ENCODE measurements at places on chromosomes 7 and 10.
A peak's percentile ranks its signal among the peaks of the same experiment; 100 is the strongest.

DNA sequence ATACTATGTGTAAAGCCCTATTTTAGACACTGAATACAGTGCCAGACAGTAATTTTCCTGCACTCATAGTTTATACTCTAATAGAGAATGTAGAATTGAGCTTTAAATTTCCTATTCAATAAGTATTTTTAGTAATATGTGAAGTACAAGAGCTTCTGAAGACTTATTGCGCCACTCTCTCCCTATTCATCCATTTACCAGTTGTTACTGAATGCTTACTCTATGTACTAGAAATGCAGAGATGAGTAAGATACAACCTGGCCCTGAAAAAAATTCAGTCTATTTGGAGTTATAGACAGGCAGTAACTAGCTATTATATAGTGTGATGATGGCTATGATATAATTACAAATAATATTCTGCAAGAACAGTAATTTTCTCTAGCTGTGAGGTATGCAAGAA is 98.8 kb downstream of the ADK start:
- no peak for DNase-seq

- no peak for DNase-seq
Observed at GRCh38 chr7:139669106-139670061, 108.4 kb downstream of the HIPK2 start.

- no peak for DNase-seq
Observed at GRCh38 chr10:69703766-69704630, 74.0 kb downstream of the FAM241B start.

DNA sequence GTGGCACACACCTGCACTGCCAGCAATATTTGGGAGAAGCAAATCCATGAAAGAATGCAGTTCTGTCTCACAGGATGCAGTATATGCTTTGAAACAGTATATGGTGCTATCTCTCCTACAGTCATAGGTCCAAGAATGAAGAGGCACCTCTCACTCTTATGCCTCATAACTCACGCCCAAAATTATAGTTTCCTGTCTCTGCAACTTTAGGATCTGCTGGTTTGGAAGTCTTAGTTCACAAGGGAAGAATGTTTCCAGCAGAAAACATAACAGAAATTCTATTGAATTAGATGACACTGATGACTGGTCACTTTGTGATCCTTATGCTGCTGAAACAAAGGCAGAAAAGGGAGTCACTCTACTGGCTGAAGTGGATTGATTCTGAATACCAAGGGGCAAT is 5.7 kb downstream of the C10orf67 start:
- DNase-seq: no peak

DNA sequence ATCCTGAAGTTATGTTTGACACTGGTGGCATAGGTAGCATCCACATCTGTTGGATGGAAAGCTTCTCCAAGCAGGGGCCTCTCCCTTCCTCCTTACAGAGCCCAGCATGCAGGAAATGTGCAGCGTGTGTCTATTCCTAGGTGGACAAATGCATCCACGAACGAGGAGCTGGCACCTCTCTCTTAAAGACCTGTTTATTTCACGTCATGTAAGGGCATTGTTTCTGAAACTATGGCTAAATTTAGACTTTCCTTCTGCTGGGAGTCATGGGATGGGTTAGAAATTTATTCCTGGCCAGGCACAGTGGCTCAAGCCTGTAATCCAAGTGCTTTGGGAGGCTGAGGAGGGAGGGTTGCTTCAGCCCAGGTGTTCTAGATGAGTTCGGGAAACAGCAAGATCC is 208.4 kb upstream of the SVIL start:
- DNase-seq: no peak

- no peak for DNase-seq
Observed at GRCh38 chr10:124058346-124059003, 34.9 kb downstream of the CHST15 start.

DNA sequence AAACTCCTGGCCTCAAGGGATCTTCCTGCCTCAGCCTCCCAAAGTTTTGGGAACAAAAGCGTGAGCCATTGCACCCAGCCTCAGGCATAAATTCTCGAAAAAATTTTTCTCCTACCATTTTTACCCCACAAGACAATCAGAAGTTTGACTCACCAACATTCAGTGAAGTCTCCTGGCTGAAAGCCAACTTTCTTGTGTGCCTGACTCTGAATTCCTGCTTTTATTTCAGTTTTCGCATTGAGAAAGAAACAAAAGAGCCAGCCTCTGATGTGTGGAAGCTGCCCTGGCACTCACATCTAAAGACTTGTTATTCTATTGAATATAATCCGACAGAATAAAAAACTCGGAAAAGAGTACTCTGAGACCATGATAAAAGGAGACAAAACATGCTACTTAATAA is 402.9 kb downstream of the MAGI2 start:
- DNase-seq: no peak

GRCh38 chr10:121823993-121824463 is 103.8 kb downstream of the ATE1 start:
- no peak for DNase-seq

DNA sequence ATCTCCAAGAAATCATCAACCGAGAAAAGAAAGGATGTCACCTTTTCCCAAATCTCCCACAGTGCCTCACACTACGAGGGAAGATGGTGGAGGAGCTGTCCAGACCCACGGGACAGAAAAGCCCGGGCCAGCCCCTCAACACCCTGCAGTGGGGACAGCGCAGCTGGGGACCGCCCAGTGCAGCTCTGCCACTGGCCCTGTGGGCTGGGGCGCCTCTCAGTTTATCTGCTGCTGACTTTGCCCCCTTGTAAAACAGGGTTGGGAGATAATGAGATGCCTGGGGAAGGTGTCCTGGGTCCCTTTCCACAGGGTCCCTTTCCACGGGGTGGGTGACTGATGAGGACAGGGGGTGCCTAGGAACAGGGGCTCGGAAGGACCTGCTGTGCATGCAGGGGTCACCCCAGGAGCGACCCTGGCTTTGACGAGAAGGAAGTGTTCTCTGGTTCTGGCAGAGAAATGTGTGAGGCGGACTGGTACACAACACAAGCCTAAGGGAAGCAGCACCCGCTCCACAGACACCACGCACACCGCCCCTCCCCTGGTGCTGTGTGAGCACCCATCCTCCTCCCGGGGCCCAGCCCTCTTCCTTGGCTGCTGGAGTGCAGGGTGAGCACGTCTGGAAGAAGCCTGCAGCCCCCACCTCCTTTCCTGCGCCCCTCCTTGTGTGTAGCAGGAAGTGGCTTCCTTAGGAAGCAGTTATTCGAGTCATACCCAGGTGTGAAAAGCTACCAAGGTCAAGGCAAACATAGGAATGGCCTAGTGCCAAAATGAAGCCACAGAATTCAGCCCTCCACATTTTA is 339.9 kb downstream of the DNAJB6 start:
- DNase-seq: no peak

- no peak for DNase-seq
Observed at GRCh38 chr10:117790179-117790578, 247.6 kb downstream of the EMX2 start.

DNA sequence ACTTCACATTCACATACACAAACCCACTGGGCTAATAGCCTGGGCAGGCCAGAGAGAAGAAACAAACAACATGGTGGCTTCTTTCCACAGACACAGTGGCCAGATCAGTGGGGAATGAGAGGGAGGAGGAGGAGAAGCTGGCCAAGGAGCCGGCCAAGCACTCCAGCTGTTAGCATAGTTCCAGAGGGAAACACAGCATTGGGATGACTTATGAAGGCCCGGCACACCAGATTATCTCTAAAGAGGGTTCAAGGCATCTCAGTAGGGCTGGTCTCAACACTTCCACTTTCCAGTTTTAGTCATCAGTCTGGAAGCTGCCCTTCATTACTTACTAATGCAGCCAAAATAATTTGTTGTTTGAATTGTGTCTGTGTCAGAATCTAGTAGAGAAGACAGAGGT is 42.1 kb upstream of the GPR26 start:
- no peak for DNase-seq

- no peak for DNase-seq
Observed at GRCh38 chr7:16647435-16647960, 1.5 kb downstream of the BZW2 start.

- peak; percentile 5 for DNase-seq
Observed at GRCh38 chr10:12588091-12588860, 238.9 kb downstream of the CAMK1D start.

- no peak for DNase-seq
Observed at GRCh38 chr10:103429647-103430046, 22.5 kb downstream of the CALHM2 start.

DNA sequence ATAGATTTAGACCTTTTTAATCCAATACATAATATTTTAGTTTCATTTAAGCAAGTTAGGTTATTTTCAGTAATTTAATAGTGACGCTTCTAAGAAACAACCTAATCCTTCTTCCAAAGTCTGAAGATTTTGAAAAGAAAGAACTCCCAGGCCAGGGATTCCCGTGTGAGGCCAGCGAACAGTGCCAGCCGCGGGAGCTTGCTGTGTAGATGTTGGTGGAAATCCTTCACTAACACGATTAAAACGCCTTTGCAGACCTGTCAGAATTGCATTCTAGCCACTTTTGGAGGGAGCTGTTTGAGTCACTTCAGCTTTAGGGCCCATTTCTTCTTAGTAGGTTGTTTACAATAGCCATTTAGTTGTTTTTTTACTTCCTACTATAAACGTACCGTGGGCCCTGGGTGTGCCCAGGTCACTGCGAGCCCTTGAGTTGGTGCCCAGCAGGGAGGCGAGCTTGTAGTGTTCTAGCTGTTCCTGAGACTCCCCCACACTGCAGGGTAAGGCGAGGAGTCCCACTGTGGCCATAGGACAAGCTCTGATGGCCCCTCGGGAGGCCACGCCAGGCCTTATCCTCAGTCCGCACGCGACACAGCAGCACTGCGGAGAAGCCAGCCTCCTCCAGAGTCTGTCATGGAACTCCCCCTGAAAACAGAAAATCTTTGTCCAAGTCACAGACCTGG is 32.3 kb downstream of the PPP2R2D start:
- DNase-seq: no peak

DNA sequence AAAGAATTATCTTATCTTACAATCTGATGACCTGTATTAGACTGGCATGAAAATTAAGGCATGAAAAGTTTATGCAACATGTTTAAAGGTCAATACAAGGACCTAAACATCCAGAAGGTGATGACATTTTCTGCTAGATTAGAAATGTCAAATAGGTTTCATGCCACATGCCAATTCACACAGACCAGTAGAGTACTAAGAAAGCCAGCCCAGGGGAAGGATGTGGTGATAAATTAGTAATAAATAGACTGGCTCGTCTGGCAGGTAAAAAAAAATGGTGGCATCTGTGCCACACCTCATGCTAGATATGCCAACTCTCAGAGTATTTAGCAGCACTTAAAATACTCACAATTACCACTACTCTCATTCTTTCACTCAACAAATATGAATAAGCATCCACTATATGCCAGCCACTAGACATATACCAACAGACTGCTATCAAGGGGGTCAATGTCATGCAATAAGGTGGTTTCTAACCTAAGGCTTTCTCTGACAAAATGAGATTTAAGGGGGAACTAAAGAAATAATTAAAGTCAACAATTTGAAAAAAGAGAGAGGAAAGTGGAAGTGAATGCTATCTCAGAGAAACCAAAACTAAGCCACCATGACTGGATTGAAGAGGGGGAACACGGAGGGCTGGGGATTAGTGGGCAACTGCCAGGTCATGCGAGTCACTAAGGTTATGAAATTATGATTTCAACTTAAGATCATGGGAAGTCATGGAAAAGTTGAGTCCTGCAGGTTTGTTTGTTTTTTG is 83.5 kb downstream of the SGMS1 start:
- no peak for DNase-seq

- no peak for DNase-seq
Observed at GRCh38 chr10:98295401-98295811, 27.4 kb upstream of the LOXL4 start.

DNA sequence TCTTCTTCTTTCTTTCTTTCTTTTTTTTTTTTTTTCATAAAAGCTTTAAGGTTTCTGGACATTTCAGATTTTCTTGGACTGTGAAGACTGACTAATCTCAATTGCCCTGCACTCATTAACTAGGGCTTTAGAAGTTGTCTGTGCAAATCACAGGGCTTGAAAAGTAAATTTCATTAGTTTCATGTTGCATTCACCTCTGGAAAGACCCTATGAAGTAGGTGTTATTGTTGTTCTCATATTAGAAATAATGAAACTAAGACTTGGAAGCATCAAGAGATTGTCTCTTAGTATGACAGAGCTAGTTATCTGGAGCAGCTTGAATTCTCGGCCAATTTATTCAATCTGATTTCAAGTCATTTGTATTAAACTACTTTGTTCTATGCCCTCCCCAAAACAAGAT is 28.2 kb upstream of the SEMA3D start:
- DNase-seq: no peak

GRCh38 chr10:2852574-2853323 is 214.6 kb upstream of the PFKP start:
- no peak for DNase-seq

DNA sequence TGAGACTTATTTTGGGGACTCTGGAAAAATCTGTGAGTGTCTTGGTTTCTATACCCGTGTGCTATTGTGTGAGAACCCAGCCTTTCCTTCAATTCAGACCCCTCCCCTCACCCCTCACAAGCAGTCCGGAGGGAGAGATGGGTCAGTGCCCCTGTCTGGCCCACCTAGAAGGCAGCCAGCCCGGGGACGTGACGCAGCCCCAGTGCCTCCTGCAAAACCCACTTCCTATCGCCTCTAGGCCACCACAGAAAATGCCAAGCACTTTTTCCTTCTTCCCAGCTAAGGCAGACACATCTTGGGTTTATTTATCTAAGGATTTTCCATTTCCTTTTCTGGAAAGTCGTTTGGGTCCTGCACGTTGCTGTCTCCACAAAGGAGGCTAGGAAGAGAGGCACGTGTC is 11.6 kb upstream of the AQP1 start:
- DNase-seq: no peak

GRCh38 chr7:18521236-18521589 is 25.7 kb downstream of the HDAC9 start:
- DNase-seq: no peak

- no peak for DNase-seq
Observed at GRCh38 chr10:127100983-127101615, 95.3 kb downstream of the INSYN2A start.

GRCh38 chr7:156927571-156928405 is 21.7 kb upstream of the NOM1 start:
- DNase-seq: no peak

GRCh38 chr7:128937271-128937646 is 468 bp upstream of the IRF5 start:
- no peak for DNase-seq

GRCh38 chr7:137838706-137839315 is 8.0 kb downstream of the DGKI start:
- DNase-seq: no peak

- DNase-seq: no peak
Observed at GRCh38 chr7:106031300-106032035, 68.4 kb downstream of the CDHR3 start.

- DNase-seq: no peak
Observed at GRCh38 chr7:30268586-30268985, 15.8 kb upstream of the ZNRF2 start.

DNA sequence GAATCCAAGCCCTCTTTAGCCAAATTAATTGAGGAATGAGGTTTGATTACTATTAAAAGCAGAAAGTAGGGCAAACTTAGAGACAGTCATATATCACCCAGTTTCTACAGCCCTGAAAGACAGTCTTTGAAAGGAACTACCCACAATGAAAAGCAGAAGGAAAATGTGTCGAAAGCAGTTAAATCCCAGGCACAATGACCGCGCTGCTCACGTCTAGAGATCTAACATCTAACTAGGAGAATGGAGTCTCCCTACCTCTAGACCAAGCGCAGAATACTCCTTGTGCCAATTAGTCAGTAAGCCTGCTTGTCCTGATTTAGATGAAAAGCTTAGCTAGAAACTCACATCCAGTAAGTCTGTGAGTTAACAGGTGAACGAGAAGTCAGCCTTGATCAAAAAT is 350.0 kb downstream of the FGFR2 start:
- DNase-seq: no peak

Measured in activated CD4-positive, alpha-beta T cell treated with anti-CD3 and anti-CD28 coated beads, Interleukin-2, amount 50 U/mL, for 1 hour (primary cell).